CD4-positive, alpha-beta T cell treated with Interferon alpha-2 for 1 hour (primary cell): ENCODE measurements at places on chromosomes 6 and 20.

DNA sequence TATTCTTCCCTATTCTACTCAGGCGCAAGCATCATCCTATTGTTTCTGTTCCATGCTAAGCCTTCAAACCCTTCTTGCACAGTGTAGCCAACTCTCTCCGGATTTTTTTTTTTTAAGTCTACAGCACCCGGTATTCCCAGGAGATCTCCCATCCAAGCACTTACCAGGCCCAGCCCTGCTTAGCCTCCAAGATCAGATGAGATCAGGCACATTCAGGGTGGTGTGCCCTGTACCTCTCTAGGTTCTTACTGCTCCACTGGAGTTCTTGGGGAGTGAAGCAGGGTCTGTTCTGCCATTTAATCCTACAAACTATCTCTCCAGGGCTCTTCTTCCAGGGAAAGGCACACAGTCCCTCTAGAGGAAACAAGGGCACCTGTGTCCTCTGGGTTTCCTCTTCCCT is 14.9 kb upstream of the NUP153 start:
- no peak for DNase-seq

GRCh38 chr6:21278375-21278745 is 315.2 kb upstream of the SOX4 start:
- DNase-seq, result no peak

GRCh38 chr20:7505835-7506221 is 434.4 kb downstream of the HAO1 start:
- no peak for DNase-seq

- DNase-seq, result peak; percentile 83
These were observed 19.0 kb downstream of the DLL1 start for GRCh38 chr6:170271771-170272314.

GRCh38 chr6:37635319-37635718 is 62.4 kb downstream of the MDGA1 start:
- no peak for DNase-seq

GRCh38 chr6:145286916-145287315 is 448.4 kb downstream of the EPM2A start:
- no peak for DNase-seq

DNA sequence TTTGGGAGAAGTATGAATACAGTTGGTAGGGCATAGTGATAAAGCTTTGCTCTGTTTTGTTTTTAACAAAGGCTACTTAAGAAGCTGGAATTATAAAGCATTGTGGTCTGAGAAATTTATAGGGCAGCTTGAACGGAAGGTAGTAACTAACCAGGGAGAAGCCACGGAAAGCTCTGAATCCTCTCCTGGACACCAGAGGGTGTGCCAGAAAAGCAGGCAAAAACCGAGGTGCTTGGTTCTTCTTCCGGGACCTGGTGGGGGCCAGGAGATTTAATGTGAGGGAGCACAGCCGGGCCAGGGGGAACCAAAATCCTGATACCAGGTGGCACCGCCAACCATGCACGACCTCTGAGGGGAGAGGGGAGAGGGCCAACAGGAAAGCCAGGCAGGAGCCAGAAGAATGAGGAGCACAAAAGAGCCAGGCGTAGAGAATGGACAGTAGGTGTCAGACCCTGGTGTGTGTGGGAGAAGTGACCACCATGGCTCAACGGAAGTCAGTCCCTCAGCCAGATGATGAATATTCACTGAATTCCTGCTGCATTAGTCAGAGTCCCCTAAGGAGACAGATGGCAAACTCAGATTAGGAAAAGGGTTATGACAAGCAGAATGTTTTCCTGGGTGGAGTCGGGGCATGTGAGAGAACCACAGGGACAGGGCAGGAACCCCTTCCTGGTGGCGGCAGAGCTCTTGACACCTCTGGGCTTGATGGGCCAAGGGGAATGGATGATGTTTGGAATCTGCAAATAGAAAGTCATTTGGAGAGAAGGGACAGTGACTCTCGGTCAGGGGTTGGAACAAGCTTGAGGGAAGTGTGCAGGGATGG is 262.3 kb downstream of the ZNF217 start:
- no peak for DNase-seq

DNA sequence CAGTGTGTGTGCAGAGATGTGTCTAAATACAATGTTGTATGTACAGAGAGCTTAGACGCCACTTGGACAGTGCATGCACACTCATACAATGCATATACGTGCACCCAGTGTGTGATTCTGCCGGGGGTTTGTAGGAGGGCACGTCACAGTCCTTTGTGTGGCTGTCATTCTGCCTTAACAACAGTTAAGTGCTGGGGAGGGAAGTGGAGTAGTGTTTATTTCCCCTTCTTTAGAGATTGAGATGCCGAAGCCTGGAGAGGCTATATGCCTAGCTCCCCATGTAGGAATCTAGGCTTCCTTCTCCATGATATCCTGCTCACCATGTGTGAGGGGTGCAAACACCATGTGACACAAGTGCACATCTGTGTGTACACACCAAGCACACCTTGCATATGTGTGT is 38.2 kb downstream of the MDFI start:
- no peak for DNase-seq

DNA sequence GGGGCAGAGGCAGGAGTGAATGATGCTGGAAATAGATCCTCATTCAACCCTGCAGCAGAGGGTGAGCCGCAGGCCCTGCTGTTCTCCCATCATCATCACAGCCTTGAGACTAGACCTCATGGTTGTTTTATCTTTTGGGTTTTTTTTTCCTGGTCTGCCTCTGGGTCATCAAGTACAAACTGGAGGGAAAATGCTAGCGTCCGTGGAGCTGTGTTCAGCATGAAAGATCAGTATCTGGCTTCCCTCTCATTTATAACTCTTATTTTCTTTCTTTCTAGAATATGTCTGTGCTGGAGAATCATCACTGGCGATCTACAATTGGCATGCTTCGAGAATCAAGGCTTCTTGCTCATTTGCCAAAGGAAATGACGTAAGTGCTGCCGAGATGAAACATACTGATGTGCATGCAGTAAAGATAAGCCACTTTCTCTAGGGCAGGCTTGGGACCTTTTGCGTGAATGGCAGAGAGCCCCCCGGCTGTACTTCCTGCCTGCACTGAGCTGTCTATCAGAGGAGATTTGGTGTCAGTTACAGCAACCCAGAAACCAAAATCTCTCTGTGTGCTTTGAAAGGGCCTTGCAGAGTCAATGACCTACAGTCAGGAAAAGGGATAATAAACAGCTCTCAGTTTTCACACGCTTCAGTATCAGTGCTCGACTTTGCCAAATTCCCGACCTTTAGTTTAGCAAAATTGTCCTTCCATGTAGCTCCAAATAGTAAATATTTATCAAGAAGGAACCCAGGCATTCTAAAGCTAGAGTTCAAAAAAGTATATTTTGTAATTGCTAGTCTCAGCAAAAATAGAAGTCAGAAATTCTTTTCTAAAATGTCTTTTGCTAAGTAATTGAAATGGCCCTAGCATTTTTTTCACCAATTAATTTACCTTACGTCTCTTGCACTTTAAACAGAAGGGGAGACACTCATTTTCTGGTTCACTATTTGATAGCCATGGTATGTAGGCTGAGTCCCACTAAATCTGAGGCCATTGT is 76.3 kb downstream of the MTFR2 start:
- no peak for DNase-seq

DNA sequence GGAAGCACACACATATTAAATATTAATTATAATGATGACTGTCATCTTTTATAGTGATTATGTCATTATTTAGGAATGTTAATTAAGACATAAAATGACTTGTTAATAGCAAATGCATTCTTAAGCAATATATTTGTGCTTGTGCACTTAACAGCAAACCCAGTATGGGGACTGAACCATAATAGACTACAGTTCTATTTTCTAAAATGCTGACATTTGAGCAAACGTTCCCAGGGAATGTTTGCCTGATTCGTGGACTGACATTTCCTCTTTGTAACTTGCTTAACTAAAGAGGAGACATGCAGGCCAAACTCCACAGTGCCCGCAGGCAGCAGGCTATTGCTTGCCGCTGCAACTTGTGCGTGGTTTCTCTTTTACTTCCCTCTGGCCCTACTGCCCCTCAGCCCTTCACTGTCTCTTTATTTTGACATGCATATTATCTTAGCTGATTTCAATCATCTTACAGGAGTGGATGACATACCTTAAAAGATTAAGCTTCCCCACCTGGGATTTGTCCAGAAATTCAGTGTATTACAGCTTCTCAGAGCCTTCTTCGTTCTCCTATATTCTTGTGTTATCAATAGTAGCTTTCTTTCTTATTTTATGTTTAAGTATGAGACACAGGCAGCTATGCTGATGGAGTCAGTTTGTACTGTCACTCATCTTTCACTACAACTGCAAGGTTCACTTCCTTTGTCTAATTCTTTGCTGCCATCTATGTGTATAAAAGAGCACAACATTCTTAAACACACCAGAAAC is 141.5 kb downstream of the GMDS start:
- peak; percentile 42 for DNase-seq

DNA sequence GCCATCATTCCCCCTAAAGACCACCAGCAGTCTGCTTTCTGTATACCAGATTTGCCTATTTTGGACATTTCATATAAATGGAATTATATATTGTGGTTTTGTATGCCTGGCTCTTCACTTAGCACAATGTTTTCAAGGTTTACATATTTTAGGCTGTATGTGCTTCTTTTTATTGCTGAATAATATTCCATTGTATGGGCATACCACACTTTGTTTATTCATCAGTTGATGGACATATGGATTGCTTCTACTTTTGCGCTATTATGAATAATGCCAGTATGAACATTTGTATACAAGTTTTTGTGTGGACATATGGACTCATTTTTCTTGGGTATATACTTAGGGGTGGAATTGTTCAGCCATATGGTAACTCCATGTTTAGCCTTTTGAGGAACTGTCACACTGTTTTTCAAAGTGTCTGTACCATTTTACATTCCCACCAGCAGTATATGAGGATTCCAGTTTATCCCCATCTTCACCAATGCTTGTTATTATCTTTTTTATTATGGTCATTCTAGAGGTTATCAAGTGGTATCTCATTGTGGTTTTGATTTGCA is 12.7 kb downstream of the L3MBTL1 start:
- DNase-seq, result no peak

- DNase-seq, result no peak
These were observed 22.3 kb upstream of the LAMP5 start for GRCh38 chr20:9492067-9492466.

DNA sequence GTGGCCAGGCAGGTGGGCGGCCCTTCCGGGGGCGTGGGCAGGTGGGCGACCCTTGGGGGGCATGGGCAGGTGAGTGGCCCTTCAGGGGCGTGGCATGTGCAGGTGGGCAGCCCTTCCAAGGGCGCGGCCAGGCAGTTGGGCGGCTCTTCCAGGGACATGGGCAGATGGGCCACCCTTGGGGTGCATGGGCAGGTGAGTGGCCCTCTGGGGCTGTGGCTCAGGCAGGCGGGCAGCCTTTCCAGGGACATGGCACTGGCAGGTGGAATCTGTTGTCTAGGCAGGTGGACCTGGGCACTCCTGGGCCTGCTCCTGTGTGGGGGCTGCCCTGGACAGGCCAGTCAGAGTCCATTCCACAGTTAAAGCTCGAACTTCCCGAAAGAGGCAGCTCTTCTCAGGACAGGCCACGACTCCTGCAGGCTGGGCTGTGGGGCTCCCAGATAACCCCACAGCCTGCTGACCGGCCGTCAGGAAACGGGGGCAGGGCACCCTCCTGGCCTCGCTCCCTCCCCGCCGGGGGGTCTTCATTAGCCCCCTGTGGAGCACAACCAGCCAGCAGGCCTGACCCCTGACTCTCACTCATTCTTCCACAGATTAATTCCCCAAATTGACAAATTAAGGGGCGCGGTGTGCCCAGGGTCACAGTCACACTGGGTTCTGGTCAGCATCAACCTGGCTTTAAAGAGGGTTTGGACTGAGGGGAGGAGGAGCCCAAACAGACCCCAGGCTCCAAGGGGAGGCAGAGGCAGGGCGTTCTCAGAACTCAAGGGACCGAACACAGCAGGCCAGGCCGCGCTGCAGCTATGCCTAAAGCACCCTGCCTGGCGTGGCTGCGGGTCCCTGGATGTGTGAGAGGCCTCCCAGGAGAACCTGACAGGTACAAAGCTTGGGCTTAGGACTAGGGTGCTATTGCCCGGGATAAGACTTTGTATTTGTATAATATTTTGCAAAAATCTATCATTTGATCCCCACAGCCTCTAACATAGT is 130.0 kb downstream of the DLL1 start:
- DNase-seq, result no peak

DNA sequence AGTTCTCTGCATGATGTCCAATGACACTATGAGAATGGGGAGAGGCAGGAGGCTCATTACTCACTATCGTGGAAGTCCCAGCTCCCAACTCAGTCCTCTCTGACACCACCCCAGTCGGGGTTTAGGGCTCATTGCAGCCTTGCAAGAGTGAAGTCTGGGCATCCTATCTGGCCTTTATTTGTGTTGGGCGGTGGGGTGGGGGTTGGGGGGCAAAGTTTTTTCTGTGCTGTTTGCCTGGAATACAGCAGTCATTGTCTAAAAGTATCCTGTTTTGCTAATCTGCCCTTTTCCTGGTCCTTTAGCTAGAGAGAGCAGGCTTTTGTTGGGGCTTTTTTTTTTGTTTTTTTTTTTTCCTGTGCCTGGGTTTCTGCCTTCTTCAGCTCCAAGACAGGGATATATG is 174.2 kb downstream of the MYLK4 start:
- no peak for DNase-seq

DNA sequence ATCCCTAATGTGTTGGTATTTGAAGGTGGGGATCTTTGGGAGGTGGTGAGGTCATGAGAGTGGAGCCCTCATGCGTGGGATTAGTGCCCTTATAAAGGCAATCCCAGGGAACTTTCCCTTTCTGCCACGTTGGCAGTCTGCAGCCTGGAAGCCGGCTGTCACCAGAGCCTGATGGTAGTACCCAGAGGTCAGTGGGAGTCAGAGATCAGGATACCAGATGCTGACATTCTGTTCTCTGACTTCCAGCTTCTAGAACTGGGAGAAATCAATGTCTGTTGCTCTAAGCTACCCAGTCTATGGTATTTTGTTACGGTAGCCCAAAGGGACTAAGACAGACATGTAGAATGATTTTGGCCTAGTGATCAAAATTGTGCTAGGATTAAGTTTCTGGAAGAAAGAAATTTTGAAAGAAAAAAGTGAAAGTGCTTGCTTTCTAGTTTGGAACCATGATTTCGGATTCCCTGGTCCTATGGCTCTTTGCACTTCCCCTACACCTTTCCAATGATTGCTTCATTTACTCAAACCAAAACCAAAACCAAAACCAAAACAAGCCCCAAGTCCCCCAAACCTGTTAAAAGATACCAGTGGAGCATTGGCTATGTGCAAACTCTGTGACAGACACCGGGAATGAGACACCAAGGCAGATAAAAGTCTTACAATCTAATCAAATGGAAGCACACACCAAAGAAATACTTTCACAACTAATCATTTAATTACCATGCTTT is 173.7 kb upstream of the ZNF217 start:
- DNase-seq, result no peak

GRCh38 chr6:57342148-57342669 is 24.8 kb downstream of the PRIM2 start:
- no peak for DNase-seq

GRCh38 chr6:133918208-133918930 is 29.5 kb downstream of the TCF21 start:
- no peak for DNase-seq

DNA sequence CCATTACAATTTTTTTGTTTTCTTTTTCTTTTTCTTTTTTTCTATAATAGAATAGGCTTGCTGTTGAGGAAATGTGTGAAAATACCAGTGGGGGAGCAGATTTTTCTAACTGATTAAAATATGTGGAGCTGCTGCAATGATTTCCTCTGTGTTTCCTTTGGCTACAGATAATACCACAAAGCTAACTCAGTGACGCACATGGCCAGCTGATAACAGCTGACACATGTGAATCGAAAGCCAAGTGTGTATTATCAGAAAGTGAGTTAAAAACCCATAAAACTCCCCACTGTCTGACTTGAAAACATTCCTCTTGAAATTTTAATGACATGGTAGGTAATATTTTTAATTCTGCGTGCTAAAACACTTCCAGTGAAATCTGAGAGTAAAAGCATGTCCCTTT is 70.8 kb upstream of the AHI1 start:
- DNase-seq, result peak; percentile 42

- DNase-seq, result no peak
These were observed 85.8 kb upstream of the CCDC167 start for GRCh38 chr6:37585523-37585905.
